ENCODE measurements at places on chromosomes 3 and 15.

GRCh38 chr3:22792533-22792932 lies 410.6 kb upstream of the UBE2E2 start:
- no peak for DNase-seq

DNA sequence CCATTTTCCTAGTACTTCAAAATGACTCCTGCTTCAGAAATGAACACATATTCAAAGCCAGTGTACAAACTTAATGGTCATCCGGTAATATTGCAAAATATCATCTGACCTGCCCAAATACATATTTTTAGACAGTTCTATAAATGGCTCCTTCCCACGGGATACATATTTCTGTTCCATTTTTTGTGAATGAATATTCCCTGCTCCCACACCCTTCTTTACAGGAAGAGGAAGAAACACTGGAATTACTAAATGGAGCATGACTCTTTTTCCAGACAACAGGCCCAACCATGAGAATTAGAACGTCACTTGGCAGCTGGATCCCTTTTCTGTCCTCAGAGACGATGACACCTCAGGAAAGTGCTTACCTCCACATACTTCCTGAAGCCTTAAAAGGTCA lies 38.0 kb upstream of the CBLB start:
- no peak for DNase-seq

GRCh38 chr15:52359722-52360121 lies 64.1 kb upstream of the MYO5C start:
- no peak for DNase-seq

GRCh38 chr3:122989856-122990575 lies 37.5 kb downstream of the SEMA5B start:
- no peak for DNase-seq

DNA sequence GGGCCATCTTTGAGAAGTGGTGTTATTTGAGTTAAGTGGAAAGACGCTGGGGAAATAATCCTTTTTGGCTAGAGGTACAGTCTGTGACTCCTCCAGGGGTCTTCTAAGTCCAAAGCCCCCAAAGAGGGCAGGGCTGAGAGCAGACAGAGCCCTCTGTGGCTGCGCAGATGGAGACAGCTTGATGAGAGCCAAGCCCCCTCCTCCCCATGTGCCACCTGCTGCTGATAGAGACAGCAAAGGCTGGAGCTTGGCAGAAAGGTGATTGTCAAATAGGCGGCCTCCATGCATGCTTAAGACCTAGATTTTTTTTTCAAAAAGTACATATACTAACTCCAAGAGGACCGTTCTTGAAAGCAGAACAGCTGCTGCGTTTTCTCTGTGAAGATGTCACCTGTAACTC lies 72.4 kb downstream of the CRYGS start:
- DNase-seq: no peak

- no peak for DNase-seq
Observed at GRCh38 chr15:91917686-91918360, 64.3 kb downstream of the SLCO3A1 start.

DNA sequence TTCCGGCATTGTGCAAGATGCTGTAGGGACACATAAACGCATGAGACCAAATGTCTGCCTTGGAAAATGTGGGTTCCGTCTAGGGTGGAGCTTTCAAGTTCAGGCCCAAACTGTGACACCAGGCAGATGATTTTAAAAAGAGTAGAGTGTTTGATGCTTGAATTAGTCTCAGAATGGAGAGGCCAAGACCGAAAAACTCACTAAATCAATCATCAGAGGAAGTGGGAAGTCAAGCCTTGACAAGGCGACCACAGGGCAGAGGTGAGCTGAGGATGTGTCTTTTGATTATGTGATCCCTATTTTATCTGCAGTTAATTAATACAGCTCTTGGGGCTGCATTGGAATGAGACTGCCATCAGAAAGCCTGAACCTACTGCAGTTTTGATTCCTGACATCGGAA lies 275.4 kb downstream of the ABHD5 start:
- no peak for DNase-seq

DNA sequence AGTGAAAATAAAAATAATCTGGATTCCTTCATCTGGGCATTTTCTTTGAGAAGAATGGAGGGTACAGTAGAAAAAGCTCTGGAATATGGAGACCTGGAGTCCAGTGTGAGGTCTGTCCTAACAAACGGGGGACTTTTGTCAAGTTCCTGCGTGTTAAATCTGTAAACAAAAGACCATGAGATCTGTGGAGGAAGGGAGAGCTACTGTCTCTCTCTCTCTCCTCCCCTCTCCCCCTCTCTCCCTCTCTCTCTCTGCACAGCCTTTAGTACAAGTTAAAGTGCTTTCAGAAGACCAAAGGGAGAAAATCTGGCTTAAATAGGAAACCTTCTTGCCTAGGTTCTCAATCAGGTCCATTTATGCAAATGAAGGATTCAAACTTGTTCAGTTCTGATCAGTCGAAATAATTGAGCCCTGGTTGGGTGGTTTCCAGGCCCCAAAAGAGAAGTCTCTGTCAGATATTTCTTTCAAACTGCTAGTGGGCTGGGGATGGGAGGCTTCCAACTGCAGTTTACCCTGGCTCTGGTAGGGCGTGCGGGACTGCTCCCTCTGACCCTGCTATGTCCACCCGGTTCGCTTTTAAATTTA lies 103.7 kb downstream of the SV2B start:
- no peak for DNase-seq

DNA sequence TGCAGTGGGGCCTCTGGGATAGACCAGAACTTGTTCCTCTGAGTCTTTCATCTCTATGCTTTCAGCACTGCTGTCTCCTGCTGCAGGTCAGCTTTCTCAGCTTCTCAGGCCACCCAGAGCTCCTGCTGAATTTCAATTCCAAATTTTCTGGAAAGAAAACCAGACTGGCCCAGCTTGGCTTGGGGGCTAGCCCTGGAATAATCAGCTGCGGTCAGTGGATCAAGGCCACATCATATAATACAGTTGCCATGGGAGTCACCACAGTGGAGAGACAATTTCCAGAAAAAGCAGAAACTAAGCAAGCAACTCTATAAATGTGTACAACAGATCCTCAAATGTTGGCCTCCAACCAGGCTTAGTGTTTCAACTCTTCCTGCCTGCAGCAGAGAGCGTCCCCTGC lies 91.1 kb upstream of the SLC24A5 start:
- no peak for DNase-seq

DNA sequence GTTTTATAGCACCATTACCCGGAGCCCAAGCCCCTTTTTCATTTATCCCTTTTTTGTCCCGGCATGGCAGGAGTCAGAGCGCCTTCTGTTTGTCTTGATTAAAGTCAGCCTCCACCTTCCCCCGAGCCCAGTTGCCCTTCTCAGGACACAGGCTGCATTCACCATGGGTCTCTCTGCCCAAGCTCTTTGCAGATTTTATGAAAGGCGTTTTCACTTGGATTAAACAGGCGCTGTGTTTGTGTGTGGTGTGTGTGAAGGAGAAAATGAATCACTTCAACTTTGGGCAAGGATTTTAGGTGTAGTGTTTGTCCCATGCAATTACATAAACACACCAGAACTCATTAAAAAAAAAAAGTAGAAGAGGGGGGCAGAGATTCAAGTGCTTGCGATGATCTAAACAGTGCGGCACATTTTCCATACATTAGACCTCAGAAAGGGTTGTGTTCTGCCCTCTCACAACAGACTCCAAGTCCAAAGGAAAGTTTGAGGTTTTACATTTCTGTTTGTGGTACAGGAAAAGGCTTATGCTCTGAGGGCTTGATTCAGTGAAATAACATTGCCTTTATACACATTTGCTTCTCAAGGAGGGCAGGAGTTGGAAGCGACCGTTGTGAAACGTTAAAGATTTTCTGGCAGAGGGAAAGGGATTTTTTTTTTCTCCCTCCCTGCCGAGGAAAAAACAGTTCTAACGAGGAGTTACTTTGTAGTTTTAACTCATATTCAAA lies 14.5 kb upstream of the IL16 start:
- DNase-seq: no peak

DNA sequence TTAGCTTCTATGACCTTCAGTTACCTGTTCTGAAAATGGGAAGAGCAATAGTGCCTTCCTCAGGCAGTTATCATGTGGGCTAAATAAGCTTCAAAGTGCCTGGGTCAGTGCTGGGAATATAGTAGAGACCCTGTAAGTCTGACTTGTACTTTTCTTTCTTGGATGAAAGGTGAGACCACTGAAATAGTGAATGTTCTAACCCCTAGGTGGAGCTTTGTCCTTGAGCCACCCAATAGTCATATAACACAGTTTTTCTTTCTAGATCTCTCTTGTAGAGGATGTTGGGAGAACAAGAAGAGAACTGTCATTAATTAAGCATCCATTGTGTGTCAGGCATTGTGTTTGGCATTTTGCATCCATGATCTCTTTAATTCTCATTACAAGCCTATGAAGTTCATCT lies 13.0 kb upstream of the BFSP2 start:
- DNase-seq: no peak

- DNase-seq: no peak
Observed at GRCh38 chr15:58015565-58015964, 49.9 kb downstream of the ALDH1A2 start.

DNA sequence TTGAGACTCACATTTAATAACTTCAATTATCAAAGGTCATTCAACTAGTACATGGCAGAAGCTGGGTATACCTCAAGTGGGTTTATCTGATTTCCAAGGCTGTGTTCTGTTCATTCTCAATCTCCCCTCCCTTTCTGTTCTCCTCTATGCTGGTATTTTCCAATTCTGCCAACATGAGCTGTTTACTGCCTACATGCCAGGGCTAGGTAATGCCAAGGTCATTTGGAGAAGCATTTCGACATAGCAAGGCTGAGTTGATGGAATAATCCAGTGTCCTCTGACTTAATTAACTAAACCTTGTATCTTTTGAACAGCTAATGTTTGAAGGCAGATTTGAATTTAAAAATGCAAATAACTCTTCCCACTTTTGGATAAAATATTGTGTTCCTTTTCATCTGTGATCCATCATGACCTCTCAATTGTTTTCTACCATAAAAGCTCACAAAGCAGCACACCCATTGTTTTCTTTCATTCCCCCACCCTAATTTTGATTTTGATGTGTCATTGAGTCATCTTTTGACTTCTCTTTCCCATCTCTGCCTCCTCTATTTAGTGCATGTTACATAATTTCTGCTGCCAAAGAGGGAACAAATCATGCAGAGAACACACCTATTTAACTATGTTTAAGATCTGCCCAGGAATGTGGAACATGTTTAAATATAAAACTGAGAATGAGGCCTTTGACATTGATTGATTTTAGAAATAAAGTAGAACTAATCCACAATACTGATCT lies 308.8 kb upstream of the NR2E3 start:
- DNase-seq: no peak

DNA sequence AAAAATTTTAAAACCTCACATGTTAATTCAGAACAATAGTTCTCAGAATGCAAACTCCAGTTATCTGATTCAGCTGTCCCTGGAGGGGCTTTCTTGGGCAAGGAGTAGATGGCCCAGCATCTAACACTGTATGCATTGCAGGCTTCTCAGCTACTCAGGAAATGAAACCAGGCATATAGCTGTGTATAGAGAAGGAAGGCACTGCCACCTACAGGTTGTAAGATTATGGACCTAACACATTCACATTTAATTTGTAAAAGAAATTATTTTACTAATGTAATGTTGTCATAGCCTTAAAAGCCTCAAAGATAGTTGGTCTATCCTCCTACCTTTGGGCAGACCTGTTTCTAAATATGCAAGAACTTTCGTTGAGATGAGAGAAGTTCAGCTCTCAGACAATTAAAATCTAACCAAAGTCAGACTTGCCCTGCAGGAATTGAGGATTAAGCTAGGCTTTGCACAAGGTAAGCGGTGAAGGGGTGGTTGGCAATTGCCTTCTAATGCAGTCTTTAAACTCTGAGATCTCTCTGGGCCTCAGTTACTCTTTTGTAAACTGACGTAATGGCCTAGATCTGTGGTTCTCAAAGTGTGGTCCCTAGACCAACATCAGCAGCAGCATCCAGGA lies 132.8 kb upstream of the SLC24A5 start:
- no peak for DNase-seq

- no peak for DNase-seq
Observed at GRCh38 chr15:68175526-68175925, 29.6 kb downstream of the CALML4 start.

DNA sequence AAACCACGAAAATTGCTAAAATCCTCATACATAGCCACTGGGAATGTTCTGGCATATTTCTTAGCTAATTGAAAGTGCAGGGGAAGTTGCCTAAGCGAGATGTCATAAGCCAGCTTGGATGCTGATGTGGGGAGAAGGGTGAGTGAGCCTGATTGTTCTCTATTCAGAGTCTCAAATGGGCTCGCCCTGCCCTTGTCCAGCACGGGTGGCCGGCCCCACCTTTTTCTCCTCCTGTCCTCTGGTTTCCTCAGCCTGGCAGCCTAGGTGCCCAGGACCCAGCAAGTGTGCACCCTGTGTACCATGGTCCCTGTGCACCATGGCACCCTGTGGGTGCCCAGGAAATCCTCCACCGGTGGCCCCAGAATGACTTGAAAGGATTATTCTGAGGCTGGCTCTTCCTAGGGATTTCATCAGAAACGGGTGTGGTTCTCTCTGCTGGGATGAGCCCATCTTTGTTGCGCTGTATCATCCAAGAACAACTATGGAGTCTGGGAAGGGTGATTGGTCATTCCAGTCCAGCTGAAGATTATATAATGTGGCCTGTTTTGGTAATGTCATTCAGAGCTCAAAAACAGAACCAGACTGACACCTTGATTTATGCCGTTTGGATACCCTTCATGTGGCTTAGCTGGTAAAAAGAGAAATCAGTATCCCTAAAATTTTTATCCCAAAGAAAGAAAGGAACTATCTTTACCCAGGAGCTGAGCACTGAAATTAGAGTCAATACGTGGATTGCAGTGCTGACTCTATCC lies 150.8 kb upstream of the BHLHE40 start:
- no peak for DNase-seq

DNA sequence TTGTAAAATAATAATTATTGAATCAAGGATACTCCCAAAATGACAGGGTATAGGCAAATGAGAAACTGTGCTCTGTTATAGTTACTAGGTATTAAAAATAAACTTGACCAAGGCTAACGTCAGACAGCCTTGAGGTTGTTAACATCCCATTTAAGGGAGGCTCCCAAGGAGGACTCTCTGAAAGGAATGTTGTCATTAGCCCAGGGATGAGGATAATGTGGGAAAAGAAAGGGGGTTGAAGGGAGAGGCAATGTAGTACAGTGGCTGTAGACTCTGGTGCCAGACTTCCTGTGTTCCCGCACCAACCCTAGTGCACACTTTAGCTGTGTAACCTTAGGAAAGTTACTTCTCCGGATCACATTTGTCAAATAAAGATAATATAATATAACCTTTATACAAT lies 47.0 kb upstream of the RARB start:
- no peak for DNase-seq

- no peak for DNase-seq
Observed at GRCh38 chr3:112335434-112335781, 2.5 kb downstream of the CD200 start.

DNA sequence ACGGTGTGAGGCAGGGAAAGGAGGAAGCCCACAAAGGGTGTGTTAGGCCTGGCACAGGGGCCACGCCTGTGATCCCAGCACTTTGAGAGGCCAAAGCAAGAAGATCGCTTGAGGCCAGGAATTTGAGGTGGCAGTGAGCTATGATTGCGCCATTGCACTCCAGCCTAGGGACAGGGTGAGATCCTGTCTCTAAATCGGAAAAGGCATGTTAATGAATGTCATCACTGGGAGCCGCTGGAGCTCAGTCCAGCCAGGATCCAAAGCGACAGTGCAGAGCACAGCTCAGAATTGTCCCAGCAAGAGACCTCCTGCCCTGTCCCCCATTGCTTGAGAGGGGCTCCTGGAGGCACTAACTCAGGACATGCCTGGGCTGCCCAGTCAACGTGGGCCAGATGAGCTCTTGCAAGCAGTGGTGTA lies 15.0 kb upstream of the FBLN2 start:
- DNase-seq: no peak

Data from stimulated activated CD4-positive, alpha-beta T cell treated with anti-CD3 and anti-CD28 coated beads, Interleukin-4, amount 100 ng/mL, for 24 hours (primary cell).